ENCODE measurements at places on chromosomes 2 and 18.

GRCh38 chr2:109337221-109337620 is 208.2 kb downstream of the SH3RF3 start:
- no peak for DNase-seq

DNA sequence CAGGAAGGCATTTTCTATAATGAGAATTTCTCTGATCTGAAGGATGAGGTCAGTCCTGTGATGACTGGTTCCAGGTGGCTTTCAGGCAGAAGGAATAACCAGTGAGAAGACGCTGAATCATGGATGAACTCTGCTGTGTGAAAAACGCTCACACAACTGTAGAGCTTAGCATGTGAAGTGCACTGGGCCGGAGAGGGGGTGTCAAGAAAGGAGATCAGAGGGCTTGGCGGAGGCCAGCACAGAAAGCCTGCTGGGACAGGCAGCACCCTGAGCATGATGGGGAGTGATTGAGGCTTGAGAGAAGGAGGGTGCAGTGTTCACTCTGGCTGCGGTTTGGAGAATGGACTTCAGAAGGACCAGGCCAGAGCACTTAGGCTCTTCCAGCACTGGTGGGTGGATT is 236.5 kb downstream of the TPGS2 start:
- DNase-seq = no peak

DNA sequence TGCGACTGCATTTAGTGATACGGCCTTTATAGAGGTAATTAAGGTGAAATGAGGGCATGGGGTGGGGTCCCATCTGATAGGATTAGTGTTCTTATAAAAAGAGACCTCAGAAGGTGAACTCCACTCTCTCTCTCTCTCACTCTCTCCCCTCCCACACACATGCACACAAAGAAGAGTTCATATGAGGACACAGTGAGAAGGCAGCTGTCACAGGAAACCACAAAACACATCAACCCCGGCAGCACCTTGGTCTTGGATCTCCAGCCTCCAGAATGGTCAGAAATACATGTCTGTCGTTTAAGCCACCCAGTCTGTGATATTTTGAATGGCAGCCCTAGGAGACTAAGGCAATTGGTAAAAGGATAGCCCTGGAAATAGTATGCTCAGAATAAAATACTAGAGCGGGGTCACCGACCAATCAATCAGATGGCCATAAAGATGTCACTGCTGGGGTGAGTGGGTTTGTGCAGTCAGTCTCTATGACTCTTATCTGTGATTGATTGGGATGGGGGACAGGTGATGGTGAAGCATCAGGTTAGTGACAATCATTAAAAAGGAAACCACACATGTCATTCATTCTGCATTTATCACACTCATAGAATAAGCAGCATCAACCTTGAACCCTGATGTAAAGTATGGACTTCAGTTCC is 118.9 kb upstream of the POU3F3 start:
- DNase-seq = no peak

DNA sequence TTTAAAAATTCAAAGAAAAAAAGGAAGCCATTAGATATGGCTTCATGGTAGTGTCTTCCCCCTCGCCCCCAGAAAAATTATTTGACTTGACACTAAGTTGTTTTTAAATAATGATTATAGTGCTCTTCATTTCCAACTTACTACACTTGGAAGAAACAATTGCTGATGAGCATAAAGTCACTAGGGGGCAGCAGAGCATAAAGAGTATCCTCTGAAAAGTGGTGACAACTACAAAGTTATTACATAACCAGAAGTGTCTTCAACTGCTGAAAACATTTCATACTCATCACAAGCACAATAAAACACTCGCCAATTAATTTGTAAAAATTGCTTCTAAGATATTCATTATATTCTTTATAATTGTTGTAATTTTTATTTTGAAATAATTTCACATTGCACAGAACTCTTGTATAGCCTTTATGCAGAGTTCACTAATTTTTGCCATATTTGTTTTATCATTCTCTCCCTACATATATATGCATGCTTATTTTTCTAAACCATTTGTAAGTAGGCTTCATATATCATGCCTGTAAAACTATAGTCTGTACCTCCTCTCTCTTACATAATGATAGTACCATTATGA is 54.9 kb downstream of the EXOC6B start:
- DNase-seq = peak; percentile 43

GRCh38 chr2:140916410-140916809 is 1214.4 kb downstream of the LRP1B start:
- no peak for DNase-seq

DNA sequence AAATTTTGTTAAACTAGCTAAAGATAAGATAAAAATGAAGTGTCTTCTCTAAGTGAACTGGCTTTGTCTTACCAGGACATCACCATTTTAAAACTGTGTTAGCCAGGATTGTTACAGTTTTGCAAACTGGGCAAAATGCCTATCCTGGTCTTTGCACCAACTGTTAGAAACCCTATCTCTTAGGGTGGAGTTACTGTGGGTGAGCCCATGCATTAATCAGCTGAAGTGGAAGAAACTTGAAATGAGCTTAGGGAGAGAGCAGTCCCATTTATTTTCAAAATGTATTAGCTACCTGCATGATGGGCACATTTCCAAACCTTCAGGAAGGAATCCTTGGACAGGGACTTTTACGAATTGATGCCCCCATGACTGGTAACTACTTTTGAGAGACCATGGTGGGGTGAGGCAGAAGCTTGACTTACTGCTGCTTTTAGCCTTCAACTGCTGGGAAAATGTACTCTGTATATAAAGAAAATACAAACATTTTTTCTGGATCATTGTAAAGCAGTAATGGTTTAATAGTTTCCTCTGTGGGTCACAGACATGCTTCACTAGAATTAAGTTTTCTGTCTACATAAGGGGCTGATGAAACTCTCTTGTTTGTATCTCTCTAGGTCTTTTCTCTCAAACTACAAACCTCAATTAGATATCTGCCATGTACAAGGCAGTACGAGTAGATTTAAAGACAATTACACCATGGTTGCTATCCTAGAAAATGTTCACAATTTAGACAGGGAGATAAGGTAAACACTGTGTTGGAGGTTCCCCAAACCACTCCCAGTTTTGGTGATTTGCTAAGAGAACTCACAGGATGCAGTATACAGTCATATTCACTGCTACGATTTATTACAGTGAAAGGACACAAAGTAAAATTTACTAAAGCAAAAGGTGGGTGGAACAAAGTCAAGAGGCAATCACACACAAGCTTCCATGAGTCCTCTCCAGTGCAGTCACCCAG is 321.4 kb upstream of the MMADHC start:
- DNase-seq = no peak

DNA sequence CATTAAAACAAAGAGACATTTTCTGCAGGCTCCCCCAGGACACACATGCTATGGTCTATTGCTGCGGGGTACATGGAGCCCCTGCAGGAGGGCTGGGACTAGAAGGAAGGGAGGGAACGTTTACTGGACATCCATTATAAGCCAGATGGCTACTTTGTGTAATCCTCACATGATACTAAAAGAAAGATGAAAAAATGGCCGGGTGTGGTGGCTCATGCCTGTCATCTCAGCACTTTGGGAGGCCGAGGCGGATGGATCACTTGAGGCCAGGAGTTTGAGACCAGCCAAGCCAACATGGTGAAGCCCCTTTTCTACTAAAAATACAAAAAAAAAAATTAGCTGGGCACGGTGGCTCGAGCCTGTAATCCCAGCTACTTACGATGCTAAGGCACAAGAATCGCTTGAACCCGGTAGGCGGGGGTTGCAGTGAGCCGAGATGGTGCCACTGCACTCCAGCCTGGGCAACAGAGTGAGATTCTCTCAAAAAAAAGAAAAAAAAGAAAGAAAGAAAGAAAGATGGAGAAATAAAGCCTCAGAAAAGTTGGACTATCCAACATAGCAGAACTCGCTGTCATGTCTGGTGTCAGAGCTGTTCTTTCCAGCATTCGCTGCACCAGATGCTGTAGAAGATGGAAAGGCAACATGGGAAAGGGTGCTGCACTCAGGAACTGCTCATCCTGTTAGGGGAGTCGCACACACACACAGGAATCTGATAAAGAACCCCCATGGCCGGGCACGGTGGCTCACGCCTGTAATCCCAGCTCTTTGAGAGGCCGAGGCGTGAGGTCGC is 7.8 kb upstream of the MYCN start:
- no peak for DNase-seq

DNA sequence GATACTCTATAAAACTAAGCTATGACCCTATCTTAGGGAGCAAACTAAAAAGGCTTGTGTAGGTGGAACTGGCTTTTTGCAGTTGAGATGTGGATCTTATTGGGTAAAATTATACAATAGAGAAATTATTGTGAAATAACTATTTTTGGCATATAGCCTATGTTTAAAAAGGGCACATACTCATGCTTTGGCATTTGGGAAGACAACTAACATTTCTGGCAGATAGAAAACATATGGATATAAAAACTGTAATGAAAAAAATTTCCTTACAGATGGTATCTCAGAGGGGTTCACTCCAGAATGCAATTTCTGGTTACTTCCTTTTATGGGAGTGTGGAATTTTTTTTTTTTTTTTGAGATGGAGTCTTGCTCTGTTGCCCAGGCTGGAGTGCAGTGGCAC is 120.1 kb upstream of the CCDC195 start:
- DNase-seq = no peak

- no peak for DNase-seq
Measured at GRCh38 chr2:68839260-68839833, 31.9 kb downstream of the BMP10 start.

DNA sequence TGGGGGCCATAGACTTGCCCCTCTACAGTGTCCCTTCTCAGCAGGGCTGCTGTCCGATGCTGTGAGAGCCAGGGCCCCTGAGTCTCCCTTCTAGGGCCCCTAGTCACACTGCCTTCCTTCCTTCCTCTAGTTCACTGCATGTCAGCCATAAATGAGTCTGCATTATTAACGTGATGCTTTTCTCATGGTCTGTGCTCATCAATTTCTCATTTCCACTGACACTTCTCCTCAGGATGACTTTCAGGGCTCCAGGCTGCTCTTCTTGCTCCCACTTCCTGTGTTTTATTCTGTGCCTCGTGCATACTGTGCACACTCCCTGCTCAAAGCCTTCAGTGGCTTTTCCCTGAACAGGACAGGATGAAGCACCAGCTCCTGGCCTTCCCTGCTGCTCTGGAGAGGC is 146.5 kb downstream of the FAM210A start:
- DNase-seq = no peak

DNA sequence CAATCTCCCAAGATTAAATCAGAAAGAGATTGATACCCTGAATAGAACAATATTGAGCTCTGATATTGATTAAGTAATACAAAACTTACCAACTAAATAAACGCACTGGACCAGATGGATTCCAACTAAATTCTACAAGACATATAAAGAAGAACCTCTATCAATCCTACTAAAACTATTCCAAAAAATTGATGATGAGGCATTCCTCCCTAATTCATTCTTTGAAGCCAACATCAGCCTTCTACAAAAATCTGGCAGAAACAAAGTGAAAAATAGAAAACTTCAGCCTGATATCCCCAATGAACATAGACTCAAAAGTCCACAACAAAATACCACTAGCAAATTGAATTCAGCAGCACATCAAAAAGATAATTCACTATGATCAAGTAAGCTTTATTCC is 695.5 kb downstream of the NYAP2 start:
- no peak for DNase-seq

GRCh38 chr18:31015715-31016434 is 26.7 kb downstream of the DSC3 start:
- DNase-seq = no peak

- no peak for DNase-seq
Measured at GRCh38 chr18:80000877-80001276, 12.5 kb upstream of the TXNL4A start.

DNA sequence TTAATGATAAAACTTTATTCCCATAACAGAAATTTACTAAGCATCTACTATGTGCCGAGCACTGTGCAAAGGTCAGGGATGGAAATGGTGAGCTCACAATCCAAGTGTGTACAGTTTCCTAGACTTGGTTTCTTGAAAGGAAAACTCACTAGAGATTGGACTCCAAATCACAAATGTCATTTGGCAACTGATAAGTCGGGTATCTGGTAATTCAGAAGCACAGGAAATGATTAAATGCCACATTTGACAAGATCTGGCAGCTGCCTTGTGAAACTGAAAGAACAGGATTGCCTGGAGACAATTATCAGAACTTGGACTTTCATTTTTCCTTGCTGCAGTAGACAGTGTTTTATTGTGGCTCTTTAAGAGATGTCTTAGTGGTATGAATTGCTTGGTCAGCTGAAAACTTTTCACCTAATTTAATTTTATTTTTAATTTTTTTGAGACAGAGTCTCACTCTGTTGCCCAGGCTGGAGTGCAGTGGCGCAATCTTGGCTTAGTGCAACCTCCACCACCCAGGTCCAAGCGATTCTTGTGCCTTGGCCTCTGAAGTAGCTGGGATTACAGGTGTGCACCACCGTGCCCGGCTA is 19.2 kb downstream of the ITGA6 start:
- no peak for DNase-seq

DNA sequence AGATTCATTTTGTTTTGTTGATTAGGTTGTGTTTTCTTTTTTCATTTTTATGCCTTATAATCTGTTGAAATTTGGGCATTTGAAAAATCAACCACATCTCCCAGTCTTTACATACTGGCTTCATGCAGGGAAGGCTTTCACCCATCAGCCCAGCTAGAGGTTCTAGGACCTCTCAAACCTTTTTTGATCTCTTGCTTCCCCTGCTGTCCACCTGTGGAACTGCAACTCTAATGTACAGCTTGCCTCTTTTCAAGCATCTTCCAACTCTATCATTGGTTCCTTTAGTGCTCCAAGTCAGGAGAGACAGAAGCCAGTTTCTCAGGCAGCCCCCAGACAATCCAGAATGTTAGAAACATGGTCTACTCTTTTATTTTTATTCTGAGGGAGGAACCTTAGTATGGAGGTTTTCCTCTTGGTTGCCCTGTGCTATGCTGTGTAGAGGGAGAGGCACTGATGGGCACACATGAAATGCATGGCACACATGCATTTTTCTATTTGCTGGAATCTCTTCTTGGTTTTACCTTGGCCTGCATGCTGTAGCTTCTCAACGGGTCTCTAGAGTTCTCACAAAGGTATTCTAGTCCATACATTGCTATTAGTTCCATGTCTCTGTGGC is 107.2 kb upstream of the L3MBTL4 start:
- no peak for DNase-seq

GRCh38 chr2:111191877-111192276 is 71.2 kb downstream of the BCL2L11 start:
- DNase-seq = no peak

DNA sequence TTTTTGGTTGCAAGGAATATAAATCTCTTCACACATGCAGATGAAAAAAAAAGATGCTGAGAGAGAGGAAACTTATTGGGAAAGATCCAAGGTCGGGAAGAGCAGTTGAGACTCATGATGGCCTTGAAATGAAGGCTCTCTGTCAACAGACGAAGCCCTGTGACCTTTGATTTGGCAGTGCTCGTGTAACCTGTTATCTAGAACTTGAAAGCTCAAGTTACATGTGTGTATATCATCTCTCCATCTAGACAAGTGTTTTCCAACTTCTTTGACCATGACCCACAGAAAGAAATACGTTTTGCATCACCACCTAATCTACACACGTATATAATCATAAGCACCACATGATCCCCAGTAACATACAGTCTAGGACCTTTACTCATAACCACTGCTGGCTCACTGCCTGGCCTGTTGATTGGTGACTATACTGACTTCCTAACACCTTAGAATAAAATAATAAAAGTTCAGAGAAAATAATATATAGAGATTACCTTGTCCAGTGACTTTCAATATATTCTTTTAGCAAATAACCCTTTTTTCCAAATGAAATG is 319.0 kb upstream of the PKDCC start:
- DNase-seq = no peak

Measured in stimulated activated CD4-positive, alpha-beta T cell treated with anti-CD3 and anti-CD28 coated beads, Interleukin-1b, Interleukin-23, amount 100 ng/mL, for 24 hours (primary cell).